Mesenchymal stem cell (in vitro differentiated cells and primary cell): ENCODE measurements at places on chromosomes 13 and 19.

DNA sequence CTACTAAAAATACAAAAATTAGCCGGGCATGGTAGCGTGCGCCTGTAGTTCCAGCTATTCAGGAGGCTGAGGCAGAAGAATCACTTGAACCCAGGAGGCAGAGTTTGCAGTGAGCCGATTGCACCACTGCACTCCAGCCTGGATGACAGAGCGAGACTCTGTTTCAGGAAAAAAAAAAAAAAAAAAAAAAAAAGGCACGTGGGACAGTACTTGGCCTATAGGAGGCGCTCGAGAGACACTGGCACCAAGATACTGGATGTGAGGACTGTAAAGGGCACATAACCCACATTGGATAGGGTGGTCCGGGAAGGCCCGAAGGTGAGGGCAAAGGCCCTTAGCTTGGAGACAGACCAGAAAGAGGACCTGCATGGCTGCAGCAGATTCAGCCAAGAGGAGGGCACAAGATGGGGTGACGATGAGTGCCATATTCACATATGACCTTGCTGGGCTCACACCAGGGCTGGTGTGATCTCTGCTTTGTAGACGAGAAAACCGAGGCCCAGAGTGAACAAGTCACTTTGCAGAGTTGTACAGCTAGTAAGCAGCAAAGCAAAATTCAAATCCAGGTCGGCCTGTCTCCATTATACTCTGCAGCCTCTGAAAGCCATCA, 89.4 kb downstream of the DPF1 start:
- H3K36me3 ChIP-seq, result peaks cover 62% of the 10 kb centered on the region
- no peak overlapping the region for H3K27ac ChIP-seq
- DNase-seq, result peak; percentile 43
- H3K4me1 ChIP-seq, result peaks cover 7% of the 10 kb centered on the region
- H3K4me3 ChIP-seq, result no peak overlapping the region

- no peak overlapping the region for H3K27ac ChIP-seq
- H3K27me3 ChIP-seq, result no peaks in the 10 kb centered on the region
- DNase-seq, result no peak
- no peaks in the 10 kb centered on the region for H3K4me1 ChIP-seq
- H3K4me3 ChIP-seq, result no peak overlapping the region
These were observed 19.0 kb upstream of the IL17D start for GRCh38 chr13:20684546-20684945.

DNA sequence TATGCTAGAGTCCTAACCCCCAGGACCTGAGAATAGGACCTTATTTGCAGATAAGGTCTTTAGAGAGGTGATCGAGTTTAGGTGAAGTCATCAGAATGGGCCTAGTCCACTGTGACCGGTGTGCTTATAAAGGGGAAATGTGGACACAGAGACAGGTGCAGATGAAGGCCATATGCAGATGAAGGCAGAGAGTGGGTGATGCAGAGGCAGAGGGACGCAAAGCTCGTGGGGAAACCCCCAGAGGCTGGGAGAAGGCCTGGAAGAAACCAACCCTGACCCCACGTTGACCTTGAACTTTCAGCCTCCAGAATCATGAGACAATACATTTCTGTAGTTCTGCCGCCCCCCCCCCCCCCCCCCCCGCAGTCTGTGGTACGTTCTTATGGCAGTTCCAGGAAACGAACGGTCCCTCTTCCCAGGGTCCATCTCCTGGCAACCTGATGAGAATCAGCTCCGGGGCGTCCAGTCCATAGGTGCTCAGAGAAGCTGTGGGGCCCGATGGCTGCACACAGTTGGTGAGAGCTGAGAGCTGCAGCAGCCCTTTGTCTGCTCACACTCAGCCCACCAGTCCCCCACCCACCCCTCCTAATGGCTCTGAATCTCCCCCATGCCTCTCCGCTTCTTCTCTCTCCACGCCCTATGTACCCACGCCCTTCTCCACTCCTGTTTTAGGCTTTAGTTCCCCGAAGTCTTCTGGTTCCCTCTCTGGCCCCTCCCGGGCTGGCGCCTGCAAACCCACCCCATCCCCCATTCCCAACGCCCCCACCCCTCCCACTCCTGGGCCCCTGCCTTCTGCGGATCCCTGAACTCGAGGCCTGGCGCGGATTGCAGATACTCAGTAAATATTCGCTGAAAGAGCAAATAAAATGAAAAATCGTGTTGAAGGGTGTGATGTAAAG, 218.3 kb upstream of the MAB21L1 start:
- peaks cover 3% of the 10 kb centered on the region for H3K4me1 ChIP-seq
- no peak overlapping the region for H3K4me3 ChIP-seq
- no peak overlapping the region for H3K27ac ChIP-seq
- H3K27me3 ChIP-seq, result no peaks in the 10 kb centered on the region

DNA sequence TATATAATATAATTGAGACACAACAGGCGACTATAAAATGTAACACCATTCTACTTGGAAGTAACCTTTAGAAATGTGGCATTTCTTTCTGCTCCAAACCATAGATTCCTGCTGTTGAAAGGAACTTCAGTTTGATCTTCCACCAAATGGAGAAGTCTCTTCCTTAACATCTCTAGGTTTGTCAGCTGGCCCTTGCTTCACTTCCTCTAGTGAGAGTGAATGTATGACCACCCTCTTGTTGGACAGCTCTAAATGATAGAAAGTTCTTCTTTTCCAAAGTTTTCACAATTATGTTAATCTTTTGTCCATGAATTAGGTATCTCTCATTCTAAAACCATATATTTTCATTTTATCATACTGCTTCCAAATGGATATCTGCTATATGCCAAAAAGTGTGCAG, 13.8 kb upstream of the COG6 start:
- DNase-seq, result no peak
- H3K27me3 ChIP-seq, result peaks cover 9% of the 10 kb centered on the region
- no peak overlapping the region for H3K27ac ChIP-seq
- H3K4me1 ChIP-seq, result no peaks in the 10 kb centered on the region
- no peaks in the 10 kb centered on the region for H3K36me3 ChIP-seq

GRCh38 chr19:14563989-14564651, 7.7 kb downstream of the NDUFB7 start:
- H3K36me3 ChIP-seq, result peaks cover 65% of the 10 kb centered on the region
- H3K27ac ChIP-seq, result no peak overlapping the region
- H3K4me1 ChIP-seq, result peaks cover 41% of the 10 kb centered on the region
- DNase-seq, result no peak
- H3K4me3 ChIP-seq, result no peak overlapping the region

GRCh38 chr19:30557212-30557611, 185.0 kb downstream of the ZNF536 start:
- DNase-seq, result no peak
- no peaks in the 10 kb centered on the region for H3K27me3 ChIP-seq
- no peaks in the 10 kb centered on the region for H3K36me3 ChIP-seq
- no peak overlapping the region for H3K27ac ChIP-seq
- H3K4me3 ChIP-seq, result no peak overlapping the region

DNA sequence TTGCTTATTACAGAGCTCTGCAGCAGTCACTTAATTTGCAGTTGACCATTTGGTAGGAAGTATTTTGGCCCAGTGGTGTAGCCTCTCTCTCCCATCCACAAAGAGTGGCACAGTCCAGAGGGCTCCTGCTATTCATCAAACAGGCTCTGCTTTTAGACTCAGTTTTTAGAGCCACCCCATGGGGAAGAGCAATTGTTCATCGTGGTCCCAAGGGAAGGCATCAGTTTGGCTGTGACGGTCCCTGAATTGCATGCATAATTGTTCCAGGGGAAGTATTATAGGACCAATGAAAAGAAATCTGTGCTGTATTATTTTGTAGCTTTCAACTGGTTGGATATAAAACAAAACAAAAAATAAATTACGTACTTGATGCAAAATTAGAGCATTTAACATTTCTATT, 799.0 kb downstream of the DACH1 start:
- H3K4me3 ChIP-seq, result no peak overlapping the region
- no peaks in the 10 kb centered on the region for H3K27me3 ChIP-seq
- H3K27ac ChIP-seq, result no peak overlapping the region
- no peaks in the 10 kb centered on the region for H3K4me1 ChIP-seq
